ENCODE measurements at places on chromosomes 1 and 21. TPM values are rescaled to one million over a fixed set of nuclear protein-coding genes. Genes with fewer than 3 reads are reported as not detected.
A peak's percentile ranks its signal among the peaks of the same experiment; 100 is the strongest.

TAF5L gene
- total RNA-seq, result 18.4 TPM

AGTRAP gene
- total RNA-seq, result 48.4 TPM

TSPEAR gene
- not detected for total RNA-seq

AADACL4 gene
- not detected for total RNA-seq

TAS1R1 gene
- total RNA-seq, result not detected

SLC22A15 gene
- 22.6 TPM for total RNA-seq

SPRR2A gene
- total RNA-seq, result 1.3 TPM

TACSTD2 gene
- total RNA-seq, result 246 TPM

LRRN2 gene
- total RNA-seq, result not detected

- DNase-seq, result peak; percentile 68
Observed at GRCh38 chr1:212013672-212014071, 21.7 kb downstream of the INTS7 start.

GRCh38 chr21:31905503-31906451, 33.0 kb downstream of the HUNK start:
- no peak for DNase-seq

DNA sequence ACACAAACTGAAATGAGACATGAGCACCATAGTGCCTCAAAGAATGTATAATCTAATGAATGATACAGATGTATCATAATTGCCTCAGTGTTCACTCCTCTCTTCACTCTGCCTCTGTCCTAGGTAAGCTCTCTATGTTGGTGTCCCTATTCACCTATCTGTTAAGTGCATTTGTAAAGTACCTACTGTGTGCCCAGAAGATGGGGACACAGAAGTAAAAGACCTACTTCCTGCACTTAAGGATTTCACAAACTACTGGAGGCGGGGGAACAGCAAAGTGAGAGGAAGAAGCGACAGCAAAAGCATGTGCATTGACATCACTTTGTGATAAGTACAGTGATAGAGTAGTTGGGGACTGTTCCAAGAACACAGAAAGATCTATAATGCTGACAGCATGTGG, 18.1 kb downstream of the RD3 start:
- no peak for DNase-seq

GRCh38 chr1:245046769-245047168, 108.0 kb upstream of the KIF26B start:
- no peak for DNase-seq

GRCh38 chr1:78254517-78254916, 208.8 kb downstream of the GIPC2 start:
- DNase-seq, result peak; percentile 68

DNA sequence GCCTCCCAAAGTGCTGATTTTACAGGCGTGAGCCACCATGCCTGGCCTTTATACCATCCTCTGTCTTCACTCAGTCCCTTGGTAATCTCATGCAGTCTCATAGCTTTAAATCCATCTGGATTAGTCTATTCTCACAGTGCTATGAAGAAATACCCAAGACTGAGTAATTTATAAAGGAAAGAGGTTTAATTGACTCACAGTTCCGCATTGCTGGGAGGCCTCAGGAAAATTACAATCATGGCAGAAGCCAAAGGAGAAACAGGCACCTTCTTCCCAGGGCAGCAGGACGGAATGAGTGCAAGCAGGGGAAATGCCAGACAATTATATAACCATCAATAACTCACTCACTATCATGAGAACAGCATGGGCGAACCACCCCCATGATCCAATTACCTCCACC, 49.1 kb upstream of the CPLANE2 start:
- no peak for DNase-seq

- no peak for DNase-seq
Observed at GRCh38 chr1:98766255-98766654, 104.7 kb downstream of the SNX7 start.

- peak; percentile 58 for DNase-seq
Observed at GRCh38 chr1:151832318-151832980, 847 bp upstream of the RORC start.

DNA sequence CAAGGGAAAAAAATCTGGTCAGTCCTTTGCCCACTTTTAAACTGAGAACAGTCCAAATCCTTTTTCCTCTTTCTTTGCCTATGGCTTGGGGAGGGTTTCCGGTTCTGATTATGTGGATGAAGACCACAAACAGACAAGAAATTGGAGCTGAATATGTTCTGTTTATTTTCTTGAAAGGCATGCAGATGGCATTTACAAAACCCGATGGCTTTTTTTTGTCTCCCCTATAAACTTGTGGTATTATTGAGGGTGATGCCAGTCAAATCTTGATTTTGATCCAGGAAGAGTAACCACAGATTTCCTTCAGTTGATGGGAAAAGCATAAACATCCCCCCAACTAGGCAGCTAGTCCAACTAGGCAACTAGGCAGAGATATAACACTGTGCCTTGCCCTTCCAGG, 38.9 kb downstream of the PLPP3 start:
- DNase-seq, result no peak

DNA sequence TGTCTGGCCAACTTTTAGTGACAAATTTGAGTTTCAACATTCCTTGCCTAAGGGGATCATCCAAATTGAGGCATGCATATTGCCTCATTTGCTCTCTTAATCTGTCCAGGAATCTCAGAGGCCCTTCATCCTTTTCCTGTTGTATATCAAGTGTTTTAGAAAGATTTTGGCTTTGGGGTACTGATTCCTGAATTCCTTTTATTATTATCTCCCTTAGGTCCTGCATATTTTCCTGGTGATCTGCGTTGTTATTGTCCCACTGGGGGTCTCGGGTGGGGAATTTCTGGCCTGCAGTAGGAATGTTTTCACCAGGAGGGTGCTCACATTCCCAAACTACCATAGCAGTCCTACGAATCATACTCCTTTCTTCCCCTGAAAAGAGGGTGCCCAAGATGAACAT, 4.4 kb upstream of the AADACL3 start:
- no peak for DNase-seq

All from bronchial epithelial cell (primary cell).